Ascending aorta (tissue), 2 donors: ENCODE measurements at places on chromosomes 7 and 10.

DNA sequence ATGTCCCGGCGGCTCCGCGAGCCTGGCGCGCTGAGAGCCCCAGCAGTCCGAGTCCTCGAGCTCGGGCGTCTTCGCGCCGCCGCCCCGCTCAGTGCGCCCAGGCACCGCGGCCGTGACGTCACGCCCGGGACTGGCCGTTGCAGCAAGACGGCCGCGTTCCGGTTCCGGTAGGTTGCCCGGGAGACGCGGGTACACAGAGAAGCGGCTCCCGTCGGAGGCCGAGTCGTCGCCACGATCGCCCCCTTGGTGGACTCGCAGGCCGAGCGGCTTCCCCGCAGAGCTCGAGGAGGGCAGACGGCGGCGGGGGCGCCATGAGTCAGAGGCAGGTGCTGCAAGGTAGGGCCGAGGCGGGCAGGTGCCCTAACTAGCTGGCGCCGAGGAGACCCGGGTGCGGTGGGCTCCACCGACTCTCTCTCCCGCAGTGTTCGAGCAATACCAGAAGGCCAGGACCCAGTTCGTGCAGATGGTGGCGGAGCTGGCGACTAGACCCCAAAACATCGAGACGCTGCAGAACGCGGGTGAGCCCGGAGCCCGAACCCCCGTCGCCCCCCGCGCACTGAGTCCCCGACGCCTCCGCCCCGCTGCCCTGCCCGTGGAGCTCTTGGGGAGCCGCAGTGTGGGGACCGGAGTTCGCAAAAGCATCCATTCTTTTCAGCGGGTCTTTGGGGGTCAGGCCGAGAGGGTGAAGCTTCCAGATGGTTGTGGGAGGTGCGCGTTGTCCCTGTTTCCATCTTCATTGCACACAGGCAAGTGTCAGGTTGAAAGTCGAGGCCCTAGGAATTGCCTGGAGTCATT lies at the start of gene SPAG6:
Gene SPAG6, plus strand, starts transcription at position 196 of the 795 bp plus-strand sequence. Its CDS starts 116 bp downstream, at position 312.
- DNase-seq = no peak

GRCh38 chr10:106384496-106384895 lies 780.0 kb downstream of the SORCS1 start:
- no peak for DNase-seq

- no peak for DNase-seq
These were observed 46.3 kb downstream of the MTPN start for GRCh38 chr7:135930565-135931461.

DNA sequence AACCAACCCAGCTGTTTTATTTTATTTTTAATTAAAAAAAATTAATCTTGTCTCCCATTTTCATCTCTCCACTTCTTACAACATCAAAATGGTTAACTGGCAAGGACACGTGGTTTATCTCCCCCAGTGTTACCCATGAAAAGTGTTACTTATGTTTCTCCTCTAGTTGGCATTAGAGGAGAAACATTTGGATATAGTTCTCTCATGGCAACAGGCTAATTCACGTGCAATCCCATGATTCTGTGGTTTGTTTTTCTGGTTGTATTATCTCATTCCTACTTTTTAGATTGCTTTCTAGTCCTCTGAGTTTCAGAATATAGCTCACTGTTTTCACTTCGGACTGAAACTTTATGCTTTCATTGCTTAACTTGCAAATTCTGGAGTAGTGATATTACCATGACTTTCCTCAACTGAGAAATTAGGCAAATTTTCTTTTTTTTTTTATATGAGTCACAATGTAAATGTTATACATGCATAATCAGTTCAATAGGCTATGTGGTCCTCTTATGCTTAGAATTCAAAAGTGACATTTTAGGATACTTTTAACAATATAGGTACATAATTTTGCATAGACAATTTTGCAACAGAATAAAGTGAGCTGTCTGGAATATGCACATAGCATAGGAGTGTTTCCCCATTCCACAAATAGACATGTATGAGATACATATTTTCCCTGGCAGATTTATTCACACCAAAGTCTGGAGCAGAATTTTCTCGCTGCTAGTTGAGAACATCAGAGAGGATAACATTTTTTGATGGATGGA lies 43.0 kb downstream of the LHFPL3 start:
- no peak for DNase-seq

DNA sequence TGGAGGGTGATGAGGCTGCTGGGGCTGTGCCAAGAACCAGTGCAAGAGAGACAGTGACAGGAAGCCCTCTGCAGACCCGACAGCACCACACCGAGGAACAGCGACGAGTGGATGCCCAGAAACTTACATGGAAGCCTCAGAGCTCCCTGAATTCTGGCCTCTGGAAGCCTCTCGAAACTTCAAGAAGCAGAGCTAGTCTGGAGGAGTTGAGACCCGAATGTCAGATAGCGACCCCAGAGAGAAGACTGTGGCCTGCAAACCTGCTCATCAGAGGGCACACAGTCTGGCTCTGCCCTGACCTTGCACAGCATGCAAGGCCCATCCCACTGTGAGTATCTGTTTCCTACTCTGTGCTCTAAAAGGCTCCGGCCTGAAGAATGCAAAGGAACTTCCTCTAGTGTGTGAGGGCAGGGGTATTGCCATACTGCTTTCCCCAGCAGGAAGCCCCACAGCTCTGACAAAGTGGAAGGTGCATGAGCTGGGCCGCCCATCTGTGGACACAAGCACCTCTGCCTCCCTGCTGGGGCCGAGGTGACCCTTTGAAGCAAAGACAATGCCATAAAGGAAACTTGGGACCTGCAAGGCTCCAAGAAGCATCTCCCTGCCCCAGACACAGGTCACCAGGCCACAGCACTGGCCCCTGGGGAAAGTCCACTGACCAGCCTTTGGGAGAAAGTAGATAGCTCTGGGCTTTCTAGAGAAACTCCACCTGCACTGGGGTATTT lies 10.5 kb upstream of the C10orf71 start:
- peak; percentile 40 for DNase-seq

DNA sequence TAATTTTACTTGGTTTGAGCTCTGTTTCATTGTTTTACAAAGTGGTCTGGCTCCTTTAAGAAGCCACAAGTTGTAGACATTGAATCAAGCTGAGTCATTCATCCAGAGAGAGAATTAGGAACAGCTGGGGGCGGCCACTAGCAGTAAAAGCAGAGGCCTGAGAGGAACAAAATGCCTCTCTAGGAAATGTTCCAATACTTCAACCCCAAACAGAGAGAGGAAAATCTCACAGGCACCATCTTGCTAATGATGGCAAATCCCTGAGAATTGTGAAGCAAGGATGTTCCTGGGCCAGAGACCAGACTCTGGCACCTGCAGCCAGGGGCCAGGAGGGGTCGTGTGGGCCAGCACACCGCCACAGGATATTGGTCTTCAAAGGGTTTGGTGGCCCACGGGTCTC lies 26.5 kb upstream of the TRIL start:
- DNase-seq = no peak

- DNase-seq = no peak
These were observed 22.3 kb upstream of the SEC61G start for GRCh38 chr7:54781134-54781920.
